ENCODE measurements at places on chromosomes 7 and 10. TPM values are rescaled to one million over a fixed set of nuclear protein-coding genes. Genes with fewer than 3 reads are reported as not detected.

The PNLIPRP3 gene
- total RNA-seq = 0.56 TPM

The C10orf62 gene
- total RNA-seq = 0.62 TPM

The CCDC146 gene
- 3.4 TPM for total RNA-seq

The MCMBP gene
- total RNA-seq = 36.6 TPM

The C7orf33 gene
- total RNA-seq = not detected

The MTERF1 gene
- total RNA-seq = 10.2 TPM

The SLC18A2 gene
- not detected for total RNA-seq

The TACC2 gene
- 25.1 TPM for total RNA-seq

The LGI1 gene
- total RNA-seq = not detected

The DRGX gene
- total RNA-seq = not detected

The ACSM6 gene
- total RNA-seq = not detected

The GATA3 gene
- 0.11 TPM for total RNA-seq

The NPY4R gene
- not detected for total RNA-seq

The TEX36 gene
- total RNA-seq = not detected

The SAP25 gene
- total RNA-seq = 0.21 TPM
